GDM1 (cell line): ENCODE measurements at places on chromosomes 12 and 14.

DNA sequence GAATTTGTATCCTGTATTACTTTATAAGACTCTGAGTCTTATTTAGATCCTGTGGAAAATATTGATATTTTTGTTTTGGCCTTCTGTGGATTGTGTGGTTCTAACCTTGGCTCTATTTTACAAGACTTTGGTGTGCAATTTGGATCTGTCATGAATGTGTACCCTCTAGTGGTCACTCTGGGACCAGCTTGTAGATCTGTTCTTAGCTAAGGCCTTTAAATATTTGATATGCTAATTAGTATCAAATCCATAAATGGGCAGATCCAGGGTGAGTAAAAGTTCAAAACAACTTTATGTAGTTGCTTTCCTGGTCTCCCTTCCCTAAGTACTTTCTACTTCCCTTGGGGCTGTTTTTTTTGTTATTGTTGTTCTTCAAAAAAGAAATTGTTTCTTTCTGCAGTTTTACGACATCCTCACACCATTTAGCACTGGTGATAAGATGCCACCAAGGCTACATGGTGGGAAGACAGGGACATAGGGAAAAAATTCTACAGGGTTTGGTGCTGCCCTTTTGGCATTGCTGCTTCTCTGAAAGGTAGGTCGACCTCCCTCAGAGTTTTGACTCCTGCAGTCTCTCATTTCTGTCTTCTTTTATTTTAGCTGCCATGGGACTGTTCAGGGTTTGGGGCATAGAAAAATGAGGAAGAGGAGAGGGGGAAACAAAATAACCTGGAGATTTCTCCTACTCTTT, 238.5 kb downstream of the GPHN start:
- peak; percentile 16 for DNase-seq

GRCh38 chr12:85363382-85364190, 83.6 kb downstream of the ALX1 start:
- no peak for DNase-seq

- DNase-seq: no peak
Measured at GRCh38 chr12:29799591-29799990, 15.8 kb upstream of the TMTC1 start.

DNA sequence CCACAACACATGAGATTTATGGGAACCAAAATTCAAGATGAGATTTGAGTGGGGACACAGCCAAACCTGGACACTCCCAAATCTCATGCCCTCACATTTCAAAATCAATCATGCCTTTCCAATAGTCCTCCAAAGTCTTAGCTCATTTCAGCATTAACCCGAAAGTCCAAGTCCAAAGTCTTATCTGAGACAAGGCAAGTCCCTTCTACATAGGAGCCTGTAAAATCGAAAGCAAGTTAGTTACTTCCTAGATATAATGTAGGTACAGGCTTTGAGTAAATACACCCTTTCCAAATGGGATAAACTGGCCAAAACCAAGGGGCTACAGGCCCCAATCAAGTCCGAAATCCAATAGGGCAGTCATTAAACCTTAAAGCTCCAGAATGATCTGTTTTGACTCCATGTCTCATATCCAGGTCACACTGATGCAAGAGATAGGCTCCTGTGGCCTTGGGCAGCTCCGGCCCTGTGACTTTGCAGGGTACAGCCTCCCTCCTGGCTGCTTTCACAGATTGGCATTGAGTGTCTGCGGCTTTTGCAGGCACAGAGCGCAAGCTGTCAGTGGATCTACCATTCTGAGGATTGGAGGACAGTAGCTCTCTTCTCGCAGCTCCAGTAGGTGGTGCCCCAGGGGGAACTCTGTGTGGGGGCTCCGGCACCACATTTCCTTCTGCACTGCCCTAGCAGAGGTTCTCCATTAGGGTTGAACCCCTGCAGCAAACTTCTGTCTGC, 60.1 kb downstream of the LRIG3 start:
- no peak for DNase-seq

DNA sequence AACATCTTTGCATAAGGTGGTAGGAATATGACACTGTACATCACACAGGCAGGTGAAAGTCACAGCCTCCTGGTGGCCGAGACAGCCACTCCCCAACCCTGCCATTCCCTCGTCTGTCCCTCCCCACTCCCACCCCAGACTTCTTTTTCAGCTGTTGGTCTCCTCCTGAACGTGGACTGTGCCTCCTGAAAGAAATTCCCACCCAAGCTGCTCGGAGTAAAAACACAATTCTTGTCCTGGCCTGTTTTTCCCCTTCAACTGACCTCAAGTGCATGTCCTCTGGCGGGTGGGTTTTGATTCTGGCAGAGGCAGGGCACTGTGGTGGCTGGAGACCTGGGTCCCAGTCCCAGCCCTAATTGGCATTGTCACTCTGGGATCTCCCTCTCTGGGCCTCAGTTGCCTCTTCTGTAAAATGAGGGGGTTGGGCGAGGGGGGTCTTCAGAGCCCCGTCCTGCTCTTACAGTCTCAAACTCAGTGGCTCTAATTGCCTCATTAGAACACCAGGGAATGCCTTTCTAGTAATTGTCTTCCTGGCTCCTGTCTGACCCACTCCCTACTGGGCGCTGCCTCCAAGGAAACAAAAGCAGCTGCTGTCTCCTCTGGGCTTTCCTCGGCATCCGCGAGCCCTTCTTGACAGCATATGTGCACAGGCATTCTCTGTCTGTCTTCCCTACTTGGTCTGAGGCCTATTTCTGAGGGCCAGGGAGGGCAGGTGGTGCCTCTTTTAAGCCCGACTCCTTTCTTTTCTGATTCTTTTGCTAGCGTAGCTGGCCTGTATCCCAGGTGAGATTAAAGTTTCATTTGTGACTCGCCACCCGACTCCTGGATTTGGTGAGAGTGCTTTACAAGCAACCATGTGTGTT, 186.6 kb upstream of the RMST start:
- no peak for DNase-seq

GRCh38 chr14:69287098-69288010, 27.4 kb downstream of the GALNT16 start:
- no peak for DNase-seq

GRCh38 chr14:105287249-105288102, 13.3 kb downstream of the BRF1 start:
- no peak for DNase-seq

GRCh38 chr14:74475678-74476077, 17.4 kb downstream of the NPC2 start:
- no peak for DNase-seq

DNA sequence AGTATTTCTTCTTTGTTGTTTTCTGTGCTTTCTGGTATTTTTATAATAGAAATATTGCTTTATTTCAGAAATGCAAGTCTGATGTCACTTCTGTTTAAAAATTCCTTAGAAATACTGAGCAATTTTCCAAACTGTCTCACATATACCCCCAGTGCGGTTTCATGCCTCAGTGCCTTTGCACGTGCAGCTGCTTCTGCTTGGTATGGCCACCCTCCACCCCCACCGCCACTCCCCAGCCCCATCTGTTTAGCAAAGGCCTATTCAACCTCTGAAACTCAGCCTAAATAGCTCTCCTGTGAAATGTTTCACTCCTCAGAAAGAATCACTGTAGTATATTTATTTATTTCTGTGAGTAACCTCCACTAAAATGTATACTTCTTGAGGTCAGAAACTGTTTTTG, 52.3 kb downstream of the PPM1H start:
- no peak for DNase-seq

- no peak for DNase-seq
Measured at GRCh38 chr12:32240162-32240561, 133.5 kb downstream of the BICD1 start.

GRCh38 chr12:69966409-69966808, 141.4 kb downstream of the MYRFL start:
- DNase-seq: no peak

GRCh38 chr12:4779749-4780148, 59.5 kb downstream of the GALNT8 start:
- no peak for DNase-seq

GRCh38 chr12:109709401-109709991, 4.1 kb upstream of the FAM222A start:
- no peak for DNase-seq

GRCh38 chr12:72270246-72270645, 1.9 kb upstream of the TRHDE start:
- no peak for DNase-seq

- no peak for DNase-seq
Measured at GRCh38 chr14:98321841-98322240, 950.2 kb downstream of the BCL11B start.

GRCh38 chr12:62191491-62192179, 68.6 kb upstream of the USP15 start:
- no peak for DNase-seq

- no peak for DNase-seq
Measured at GRCh38 chr12:100584256-100584655, 10.8 kb downstream of the GAS2L3 start.

GRCh38 chr12:124687917-124688316, 120.5 kb upstream of the NCOR2 start:
- peak; percentile 40 for DNase-seq

DNA sequence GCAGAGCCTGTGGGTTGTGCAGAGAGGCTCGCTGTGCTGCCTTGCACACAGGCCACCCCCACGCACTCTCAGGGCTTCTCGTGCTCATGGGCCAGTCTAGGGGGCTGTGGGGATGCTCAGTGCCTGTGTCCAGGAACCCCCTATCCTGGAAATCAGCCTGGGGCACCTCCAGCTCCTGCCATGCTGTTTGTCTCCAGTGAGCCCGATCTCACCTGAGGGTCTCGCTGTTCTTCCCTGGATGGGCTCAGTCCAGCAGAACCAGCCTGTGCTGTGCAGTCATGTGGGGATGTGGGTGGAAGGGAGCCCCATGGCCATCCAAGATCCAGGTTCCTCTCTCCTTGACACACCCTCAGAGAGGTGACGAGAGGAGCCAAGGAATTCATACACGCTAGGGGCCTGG, 26.7 kb downstream of the SERPINA1 start:
- DNase-seq: no peak

- DNase-seq: no peak
Measured at GRCh38 chr12:130155416-130156073, 6.7 kb upstream of the FZD10 start.

GRCh38 chr12:52387859-52388258, 2.4 kb upstream of the KRT84 start:
- DNase-seq: no peak
